EL (cell line): ENCODE measurements at places on chromosomes 7 and 10.

DNA sequence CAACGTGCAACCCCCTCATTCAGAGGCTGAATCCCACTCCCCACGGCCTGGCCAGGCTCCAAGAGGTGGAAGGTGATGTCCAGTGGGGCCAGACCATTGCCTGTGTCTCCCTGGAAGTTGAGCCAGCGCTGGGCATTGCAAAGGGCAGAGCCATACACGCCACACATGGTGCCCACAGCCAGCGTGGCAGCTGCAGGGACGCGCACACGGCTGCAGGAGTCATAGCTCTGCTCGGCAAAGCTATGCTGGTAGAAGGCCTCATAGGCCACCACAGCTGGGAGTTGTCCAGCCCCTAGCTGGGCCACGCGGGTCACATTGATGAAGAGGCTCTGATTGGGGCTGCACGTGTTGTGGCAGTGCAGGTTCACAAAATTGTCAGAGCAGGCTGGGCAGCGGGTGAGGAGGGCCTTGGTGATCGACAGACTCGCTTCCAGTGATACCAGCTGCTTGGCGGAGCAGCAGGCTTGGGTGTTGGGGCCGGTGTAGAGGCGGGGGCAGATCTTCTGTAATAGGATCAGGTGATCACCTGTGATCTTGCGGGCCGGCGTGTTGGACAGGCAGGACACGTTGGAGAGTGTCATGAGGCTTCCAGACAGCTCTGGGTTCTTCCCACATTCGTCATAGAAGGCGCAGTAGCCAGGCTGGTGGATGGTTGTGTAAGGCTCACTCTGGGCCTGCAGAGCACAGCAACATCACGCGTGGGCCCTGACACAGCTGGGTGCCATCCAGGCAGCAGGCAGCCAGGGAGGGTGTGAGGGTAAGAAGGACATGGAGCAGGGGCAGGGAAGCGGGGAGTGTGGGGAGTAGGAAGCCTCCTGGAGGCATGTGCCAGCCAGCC is 1.2 kb downstream of the NPC1L1 start:
- no peak for DNase-seq

DNA sequence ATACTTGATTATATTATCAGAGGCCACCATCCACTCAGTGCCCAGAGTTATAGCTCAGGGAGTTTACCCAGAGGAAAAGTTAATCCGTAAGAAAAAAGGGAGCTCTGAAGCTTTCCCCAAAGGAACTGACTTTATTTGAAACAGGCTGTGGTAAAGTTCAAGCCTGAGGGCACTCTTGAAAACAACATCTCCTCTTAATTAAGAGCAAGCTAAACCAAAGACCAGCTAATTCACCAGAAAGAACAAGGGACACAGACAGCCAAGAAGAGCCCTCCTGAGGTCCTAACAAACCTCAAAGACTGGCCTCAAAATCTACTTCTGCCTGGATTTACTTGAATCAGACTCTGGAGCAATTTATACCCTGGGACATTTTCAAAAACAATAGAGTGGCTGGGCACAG is 159.6 kb upstream of the CHST15 start:
- DNase-seq, result no peak

DNA sequence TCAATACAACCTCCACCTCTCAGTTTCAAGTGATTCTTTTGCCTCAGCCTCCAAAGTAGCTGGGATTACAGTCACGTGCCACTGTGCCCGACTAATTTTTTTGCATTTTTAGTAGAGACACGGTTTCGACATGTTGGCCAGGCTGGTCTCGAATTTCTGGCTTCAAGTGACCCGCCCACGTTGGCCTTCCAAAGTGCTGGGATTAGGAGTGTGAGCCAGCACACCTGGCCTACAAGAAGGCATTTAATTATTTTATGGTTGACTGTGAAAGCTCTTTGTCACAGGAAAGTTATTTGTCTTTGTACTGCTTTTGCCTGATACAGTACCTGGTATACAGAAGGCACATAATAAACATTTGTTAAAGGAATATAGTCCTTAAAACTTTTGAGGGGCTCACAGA is 12.9 kb downstream of the MYOZ1 start:
- DNase-seq, result no peak

- DNase-seq, result no peak
Measured at GRCh38 chr10:34959321-34959720, 130.8 kb downstream of the CUL2 start.

- no peak for DNase-seq
Measured at GRCh38 chr10:111986079-111986478, 197.5 kb downstream of the GPAM start.

GRCh38 chr7:674454-675410 is 51.8 kb upstream of the DNAAF5 start:
- DNase-seq, result no peak

- peak; percentile 86 for DNase-seq
Measured at GRCh38 chr10:14601872-14602725, 172.6 kb downstream of the FAM107B start.

DNA sequence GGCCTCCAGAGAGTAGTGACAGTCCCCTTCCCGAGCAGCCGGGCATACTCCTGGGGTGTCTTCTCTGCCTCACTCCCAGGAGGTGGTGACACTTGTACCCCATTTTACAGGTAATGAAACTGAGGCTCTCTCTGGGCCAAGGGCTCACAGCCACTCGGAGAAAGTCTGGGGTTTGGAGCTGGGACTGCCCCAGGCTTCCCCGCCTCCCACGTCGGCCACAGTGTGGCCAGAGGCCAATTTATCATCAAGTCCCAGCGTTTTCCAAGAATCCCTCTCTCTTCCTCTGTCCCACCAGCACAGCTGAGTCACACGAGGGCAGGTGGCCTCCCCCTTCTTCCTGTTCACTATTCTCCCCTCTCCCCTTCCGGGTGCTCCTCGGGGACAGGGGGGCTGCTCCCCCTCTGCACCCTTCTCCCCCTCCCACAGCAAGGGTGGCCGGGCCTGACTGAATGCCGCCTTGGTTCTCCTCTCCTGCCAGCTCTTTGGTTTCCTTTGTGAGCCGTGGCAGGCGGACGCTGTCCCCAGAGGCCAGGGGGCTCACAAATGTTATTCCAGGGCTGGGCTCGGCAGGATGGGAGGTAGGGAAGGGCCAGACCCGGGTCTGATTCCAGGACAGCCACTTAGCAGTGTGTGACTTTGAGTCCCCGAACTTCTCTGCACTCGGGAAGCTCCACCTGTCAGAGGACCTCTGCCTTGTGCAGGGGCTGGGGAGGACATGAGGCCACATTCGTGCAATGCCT is 17.7 kb downstream of the CLIP2 start:
- peak; percentile 86 for DNase-seq

GRCh38 chr10:18759575-18759974 is 100.3 kb downstream of the ARL5B start:
- no peak for DNase-seq

GRCh38 chr10:29669149-29669548 is 34.4 kb upstream of the SVIL start:
- no peak for DNase-seq

DNA sequence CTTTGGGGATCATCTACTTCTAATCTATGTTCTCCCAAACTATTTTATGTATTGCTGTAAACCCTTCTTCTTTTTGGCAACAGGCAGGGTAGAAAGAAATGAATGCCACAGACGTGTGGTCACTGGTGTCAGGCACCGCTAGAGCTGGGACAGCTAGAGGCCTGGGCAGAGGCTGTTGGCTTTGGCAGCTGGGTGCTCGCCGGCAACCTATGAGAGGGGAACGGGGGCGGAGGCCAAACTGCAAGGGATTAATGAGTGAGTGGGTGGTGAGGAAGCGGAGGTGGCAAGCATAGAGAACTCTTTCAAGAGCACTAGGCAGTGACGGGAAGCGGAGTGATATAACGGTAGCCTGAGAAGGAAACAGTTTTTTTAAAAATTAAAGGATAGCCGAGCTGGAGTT is 78.5 kb downstream of the CREB5 start:
- no peak for DNase-seq

DNA sequence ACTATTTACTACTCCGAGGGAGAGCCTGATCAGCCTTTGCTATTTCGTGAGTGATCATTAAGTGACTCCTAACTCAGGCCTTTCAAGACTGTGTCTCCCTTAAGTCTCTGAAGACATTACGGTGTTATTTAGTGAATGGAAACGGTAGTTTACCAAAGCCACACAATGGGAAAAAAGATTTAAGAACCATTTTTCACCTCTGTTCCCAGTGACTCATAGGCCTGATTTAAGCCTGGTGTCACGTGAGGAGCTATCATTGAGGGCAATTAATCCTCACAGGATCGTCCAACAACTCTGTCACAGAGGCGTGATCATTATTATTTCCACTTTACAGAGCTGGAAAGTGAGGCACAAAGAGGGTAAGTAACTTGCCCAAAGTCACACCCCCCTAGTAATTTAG is 20.3 kb downstream of the C10orf90 start:
- no peak for DNase-seq

DNA sequence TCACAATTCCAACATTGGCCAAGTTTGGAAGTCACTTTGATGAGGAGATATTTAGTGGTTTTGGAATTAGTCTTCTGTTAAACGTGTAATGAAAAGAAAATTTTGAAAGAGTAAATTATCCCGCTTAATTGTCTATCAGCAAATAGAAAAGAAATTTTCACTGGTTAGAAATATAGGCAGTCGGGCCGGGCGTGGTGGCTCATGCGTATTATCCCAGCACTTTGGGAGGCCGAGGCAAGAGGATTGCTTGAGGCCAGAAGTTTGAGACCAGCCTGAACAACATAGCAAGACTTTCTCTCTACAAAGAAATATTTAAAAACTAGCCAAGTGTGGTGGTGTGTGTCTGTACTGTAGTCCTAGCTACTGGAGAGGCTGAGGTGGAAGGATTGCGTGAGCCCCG is 13.4 kb downstream of the CNTNAP2 start:
- no peak for DNase-seq

GRCh38 chr10:86988520-86988919 is 20.2 kb downstream of the ADIRF start:
- no peak for DNase-seq

DNA sequence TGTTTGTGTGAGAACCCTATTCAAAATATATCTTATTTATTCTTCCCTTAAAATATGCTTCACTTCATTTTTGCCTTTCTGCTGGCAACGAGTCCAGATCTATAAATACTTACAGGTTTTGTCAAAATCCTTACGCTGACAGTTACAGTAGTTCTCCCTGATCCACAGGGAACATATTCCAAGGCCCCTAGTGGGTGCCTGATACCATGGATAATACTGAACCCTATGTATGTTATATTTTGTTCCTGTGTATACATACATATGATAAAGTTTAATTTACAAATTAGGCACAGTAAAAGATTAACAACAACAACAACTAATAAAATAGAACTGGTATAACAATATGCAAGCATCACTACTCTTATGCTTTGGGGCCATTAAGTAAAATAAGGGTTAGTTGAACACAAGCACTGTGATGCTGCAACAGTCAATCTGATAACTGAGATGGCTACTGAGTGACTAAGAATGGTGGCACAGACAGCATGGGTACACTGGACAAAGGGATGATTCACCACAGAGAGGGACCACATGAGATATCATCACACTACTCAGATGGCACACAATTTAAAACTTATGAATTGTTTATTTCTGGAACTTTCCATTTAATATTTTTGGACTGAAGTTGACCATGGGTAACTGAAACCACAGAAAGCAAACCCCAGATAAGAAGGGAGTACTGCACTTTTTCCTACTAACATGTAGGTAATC is 29.4 kb upstream of the PCGF5 start:
- DNase-seq, result peak; percentile 56

GRCh38 chr10:46077141-46077554 is 31.1 kb upstream of the MSMB start:
- peak; percentile 13 for DNase-seq

DNA sequence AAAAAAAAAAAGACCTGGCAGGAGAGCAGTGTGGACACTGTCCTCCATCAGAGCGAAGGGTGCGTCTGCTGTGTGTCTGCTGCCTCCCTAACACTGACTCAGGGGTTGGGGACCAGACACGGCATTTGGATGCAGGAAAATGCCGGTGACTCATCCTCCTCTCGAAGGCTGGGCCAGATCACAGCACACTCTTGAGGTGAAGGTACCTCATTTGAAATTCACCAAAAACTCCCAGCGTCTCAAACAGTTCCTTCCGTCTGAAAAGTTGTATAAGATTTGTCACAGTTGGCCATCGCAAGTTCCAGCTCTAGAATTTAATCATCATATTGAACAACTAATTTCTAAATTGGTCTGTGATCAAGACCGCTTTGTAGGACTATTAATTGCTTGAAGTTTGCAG is 118.1 kb upstream of the LYZL2 start:
- peak; percentile 64 for DNase-seq

GRCh38 chr7:98722402-98722801 is 105.3 kb downstream of the NPTX2 start:
- no peak for DNase-seq

- DNase-seq, result no peak
Measured at GRCh38 chr10:133131734-133132472, 28.1 kb upstream of the KNDC1 start.

DNA sequence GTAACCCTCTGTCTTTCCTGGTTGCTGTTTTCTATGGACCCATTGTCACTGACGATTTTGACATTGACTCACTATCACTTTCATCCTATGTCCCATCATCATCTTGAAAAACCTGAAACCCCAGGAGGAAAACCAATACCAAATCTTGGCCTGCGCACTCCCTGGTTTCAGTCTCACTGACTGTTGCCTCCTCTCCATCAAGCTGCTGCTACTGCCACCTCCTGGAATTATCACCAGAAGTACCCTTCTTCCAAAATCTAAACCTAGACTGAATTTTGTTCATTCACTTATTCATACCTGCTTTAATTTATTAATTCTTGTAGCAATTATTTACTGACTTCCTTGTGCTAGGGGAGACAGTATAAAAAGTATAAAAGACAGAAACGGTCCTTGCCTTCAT is 44.5 kb upstream of the ACBD5 start:
- DNase-seq, result peak; percentile 3

GRCh38 chr7:100837099-100837836 is 9.9 kb upstream of the EPHB4 start:
- DNase-seq, result peak; percentile 92

DNA sequence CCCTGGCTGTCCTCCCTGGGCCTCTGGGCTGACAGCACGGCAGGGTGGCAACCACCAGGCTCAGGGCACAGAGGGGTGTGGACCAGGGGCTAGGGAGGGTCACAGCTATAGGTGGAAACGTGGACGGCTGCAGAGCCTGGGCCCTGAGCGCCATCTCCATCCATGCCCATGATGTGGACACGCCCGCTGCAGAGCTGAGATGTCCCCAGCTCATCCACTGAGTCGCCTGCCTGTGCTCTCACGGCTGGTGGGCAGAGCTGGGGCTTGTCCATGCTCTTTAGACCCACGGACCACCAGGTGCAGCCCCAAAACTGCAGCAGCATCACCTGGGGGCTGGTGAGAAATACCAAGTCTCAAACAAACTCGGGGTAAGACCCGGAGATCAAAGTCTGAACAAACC is 16.1 kb downstream of the TECPR1 start:
- no peak for DNase-seq

GRCh38 chr10:11715815-11716494 is 26.2 kb upstream of the ECHDC3 start:
- DNase-seq, result no peak
